Ascending aorta (tissue), 2 donors: ENCODE measurements at places on chromosomes 1 and 21.

DNA sequence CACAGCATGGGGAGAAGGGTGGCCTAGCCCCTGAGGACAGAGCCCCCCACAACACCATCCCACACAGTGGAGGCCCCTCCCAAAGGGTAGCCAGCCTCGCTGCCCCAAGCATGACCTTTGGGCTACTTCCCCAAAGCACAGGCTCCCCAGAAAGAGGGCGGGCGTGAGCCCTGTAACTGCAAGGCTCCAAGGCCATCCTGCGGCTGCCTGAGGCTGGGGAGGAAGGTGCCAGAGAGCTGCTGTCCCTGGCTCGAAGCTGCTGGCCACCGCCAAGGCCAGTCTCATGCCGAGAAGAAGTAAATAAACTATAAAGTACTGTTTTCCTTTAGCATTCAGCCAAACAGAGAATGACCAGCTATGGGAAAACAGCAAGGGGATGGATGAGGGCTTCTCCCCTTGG is 27.5 kb downstream of the UBASH3A start:
- DNase-seq, result no peak

DNA sequence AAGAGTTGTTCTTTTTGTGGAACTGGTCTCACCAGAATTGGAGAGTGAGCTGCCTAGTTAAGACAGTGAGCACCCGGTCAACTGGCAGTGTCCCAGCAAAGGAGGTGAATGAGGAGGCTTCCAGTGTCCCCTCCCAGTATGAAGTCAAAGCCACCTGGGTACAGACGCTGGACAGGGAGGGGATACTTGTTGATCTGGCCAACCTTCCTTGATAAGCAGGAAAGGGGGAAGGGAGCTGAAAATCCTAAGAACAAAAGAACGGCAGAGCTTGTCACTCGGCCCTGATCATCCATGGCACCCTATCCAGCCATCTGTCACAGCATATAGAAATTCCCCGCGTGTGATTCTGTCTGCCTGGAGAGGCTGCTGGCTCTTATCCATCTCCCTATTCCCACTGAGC is 91.5 kb downstream of the SSBP3 start:
- no peak for DNase-seq

DNA sequence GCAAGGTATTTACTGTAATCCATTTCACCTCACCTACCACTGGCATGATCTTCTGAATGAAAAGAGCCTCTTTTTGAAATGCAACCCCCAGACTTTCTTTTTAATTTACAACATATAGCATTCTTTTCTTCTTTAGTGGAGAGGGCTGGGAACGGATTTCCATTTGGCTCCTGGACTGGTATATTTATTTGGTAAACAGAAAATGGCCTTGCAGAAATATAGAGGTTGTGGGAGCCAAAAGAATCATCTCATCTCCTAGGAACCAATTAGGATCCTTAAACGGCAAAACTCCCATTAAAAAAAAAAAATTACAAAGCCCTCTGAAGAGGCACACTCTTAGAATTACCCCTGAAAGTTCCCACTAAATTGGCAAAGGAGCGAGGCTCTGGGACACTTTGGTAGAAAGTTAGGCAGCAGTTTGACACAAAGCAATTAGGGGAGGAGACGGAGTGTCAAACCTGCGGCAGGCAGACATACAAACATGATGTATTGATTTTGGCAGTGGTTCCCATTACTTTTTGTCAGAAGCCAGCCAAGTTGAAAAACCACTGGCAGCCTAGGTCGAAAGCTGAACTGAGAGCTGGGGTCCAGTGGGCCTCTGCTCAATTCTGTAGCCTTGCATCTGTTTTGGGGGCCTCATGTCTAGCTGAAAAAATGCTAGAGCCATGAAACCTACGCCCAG is 135.1 kb upstream of the MAGI3 start:
- DNase-seq, result no peak

DNA sequence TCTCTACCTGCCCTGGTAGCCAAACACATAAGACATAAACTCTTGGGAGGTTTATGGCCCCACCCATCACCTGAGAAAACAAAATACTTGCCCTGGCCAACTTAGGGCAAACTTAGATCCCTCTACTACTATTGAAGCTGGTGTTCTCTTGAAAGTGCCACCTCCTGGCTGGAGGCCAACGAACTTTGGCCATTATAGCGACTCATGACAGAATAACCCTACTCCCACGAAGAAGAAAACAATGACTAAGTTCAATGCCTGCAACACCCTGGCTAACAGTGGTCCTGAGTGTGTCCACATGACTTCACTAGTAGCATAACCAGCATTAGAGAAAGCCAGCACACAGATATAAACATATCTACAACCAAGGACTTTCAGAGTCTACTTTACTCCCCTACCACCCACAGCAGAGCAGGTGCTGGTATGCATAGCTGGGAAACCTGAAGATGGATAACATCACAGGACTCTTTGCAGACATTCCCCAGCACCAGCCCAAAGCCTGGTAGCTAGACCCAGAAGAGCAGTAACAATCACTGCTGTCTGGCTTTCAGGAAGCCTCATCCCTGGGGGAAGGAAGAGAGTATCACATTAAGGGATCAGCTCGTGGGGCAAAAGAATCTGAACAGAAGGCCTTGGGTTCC is 81.0 kb downstream of the SLC30A10 start:
- DNase-seq, result no peak

- DNase-seq, result no peak
Observed at GRCh38 chr1:220409771-220410595, 118.0 kb upstream of the MARK1 start.

DNA sequence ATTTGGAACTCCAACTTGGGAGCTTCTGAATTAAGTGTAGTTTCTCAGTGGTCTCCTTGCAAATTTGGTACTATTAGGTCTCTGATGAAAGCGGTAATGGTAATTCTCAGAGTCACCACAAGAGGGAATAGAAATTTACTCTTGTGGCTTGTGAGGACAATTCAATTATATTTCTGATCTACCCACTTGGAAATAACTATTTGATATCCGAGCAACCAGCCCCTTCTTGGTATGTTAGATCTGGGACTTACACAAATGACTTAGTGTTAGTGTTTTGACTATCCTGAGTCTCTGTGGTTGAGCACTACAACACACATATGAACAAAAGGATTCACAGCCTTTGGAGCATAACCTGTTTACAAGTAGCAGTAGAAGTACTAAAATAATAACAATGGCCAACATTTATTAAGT is 68.1 kb downstream of the RPS6KA1 start:
- peak; percentile 11 for DNase-seq

- DNase-seq, result no peak
Observed at GRCh38 chr1:78432016-78432415, 58.8 kb upstream of the PTGFR start.

DNA sequence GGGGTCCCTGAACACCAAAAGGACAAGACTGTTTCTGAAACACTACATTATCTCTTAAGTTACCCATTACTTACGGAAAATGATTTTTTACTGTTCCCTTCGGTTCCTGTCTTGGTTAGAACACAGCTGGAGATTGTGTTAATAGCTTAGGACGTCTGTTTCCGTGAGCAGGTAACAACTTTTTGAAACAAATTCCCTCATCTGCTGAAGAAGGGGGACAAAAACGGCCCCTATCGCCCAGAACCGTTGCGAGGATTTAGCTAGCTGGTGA is 67.8 kb downstream of the SLC35A3 start:
- DNase-seq, result no peak

DNA sequence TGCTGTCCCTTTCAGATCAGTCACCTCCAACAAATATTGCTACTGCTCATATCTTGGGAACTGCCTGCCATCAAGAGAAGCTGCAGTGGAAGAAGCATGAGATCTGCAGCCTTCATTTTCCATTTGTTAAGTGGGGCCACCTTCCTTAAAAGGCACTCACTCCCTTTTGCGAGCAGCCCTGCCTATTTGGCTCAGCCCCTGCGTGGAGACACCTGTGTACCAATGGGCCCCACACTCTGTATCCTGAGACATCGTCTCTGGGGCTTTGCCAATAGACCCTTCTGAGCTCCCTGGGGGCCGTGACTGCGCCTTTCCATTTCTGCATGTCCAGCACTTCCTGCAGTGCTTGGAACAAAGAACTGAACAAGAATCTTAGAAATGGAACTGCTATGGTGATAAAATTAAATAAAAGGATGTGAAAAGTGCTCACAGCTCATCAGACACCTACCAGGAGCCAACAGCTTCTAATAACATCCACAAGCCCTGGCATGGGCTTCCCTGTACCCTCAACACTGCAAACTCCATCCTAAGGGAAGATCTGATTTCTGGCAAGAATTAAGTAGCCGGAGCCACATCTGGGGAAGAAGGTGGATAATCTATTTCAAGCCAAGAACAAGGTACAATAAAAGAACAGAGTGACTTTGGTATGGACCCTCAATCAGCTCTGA is 36.7 kb downstream of the PARP1 start:
- no peak for DNase-seq

GRCh38 chr1:209040351-209040750 is 543.2 kb upstream of the CAMK1G start:
- DNase-seq, result no peak

DNA sequence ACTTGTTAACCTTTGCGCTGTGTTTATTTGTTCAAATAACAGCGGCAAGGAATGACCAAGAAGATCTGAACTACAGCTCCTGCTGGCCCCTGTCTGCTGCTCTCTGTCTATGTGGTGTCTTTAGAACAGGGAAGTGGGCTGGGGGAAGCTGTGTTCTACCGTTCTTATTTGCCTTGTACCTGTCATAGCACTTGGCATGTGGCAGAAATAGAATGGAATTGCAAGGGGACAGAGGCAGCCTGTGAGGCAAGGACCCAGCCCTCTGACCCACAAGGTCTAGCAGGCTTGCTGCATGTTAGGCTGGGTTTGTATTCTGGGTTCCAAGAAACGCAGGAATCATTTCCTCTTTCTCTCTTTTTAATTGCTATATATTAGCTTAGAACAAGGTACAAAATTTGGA is 20.7 kb downstream of the HMGCS2 start:
- DNase-seq, result no peak

DNA sequence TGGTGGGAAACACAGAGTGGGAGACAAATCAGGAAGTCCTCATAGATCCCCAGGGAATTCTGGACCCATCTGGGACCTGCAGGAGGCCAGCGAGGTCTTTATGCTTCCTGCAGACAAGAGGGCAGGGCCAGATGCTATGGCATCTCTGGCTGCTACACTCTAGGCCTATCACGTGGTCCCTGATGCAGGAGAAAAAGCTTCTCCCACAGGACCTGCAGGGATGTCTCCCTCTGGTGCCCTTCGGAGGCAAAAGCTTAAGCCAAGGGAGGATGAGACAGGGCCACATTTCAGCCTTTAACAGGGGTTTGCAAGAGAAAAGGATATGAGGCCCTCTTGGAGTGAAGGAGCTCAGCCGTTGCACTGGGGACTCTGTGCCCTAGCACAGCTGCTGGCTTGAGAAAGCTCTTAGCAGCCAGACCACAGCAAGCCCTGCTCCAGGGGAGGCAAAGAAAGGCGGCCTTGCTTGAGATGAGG is 243.0 kb downstream of the C1orf94 start:
- no peak for DNase-seq

- DNase-seq, result no peak
Observed at GRCh38 chr1:42479621-42480020, 16.5 kb downstream of the CCDC30 start.

- DNase-seq, result no peak
Observed at GRCh38 chr1:180255536-180256340, 25.7 kb downstream of the LHX4 start.

- no peak for DNase-seq
Observed at GRCh38 chr1:230819976-230820375, 48.3 kb downstream of the C1orf198 start.

GRCh38 chr1:44293761-44294315 is 61.2 kb downstream of the ERI3 start:
- DNase-seq, result no peak

- no peak for DNase-seq
Observed at GRCh38 chr1:175200678-175201521, 8.3 kb upstream of the KIAA0040 start.

- DNase-seq, result peak; percentile 39
Observed at GRCh38 chr1:236011641-236012040, 53.2 kb downstream of the NID1 start.

DNA sequence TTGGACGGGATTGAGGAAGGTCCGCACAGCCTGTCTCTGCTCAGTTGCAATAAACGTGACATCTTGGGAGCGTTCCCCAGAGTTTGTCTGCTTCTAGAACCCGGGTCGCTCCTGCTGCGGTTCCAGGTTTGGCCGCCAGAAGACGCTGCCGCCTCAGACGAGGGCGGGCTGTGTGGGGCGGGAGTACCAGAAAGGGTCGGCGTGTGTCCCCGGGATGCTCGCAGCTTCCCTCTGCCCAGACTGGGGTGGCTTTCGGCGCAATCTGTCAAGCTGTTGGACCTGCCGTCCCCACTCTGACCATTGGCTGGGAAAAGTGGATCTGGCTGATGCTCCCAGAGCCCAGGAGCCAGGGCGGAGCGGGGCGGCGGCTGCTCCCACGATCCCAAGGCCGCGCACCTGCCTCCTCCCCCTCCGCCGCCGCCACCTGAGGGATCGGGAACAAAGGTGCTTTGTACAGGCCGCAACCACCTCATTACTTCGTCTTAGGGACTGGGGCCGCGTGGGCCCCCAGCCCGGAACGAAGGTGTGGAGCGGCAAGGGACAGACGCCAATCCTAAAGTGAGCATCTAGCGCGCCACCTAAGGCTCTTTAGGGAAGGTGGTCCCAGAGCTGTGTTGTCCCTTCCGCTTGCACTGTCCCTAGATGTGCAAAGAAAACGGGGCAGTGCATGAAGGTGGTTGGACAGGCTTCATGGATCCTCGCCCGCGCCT is 683 bp upstream of the EFNA4 start:
- DNase-seq, result no peak

DNA sequence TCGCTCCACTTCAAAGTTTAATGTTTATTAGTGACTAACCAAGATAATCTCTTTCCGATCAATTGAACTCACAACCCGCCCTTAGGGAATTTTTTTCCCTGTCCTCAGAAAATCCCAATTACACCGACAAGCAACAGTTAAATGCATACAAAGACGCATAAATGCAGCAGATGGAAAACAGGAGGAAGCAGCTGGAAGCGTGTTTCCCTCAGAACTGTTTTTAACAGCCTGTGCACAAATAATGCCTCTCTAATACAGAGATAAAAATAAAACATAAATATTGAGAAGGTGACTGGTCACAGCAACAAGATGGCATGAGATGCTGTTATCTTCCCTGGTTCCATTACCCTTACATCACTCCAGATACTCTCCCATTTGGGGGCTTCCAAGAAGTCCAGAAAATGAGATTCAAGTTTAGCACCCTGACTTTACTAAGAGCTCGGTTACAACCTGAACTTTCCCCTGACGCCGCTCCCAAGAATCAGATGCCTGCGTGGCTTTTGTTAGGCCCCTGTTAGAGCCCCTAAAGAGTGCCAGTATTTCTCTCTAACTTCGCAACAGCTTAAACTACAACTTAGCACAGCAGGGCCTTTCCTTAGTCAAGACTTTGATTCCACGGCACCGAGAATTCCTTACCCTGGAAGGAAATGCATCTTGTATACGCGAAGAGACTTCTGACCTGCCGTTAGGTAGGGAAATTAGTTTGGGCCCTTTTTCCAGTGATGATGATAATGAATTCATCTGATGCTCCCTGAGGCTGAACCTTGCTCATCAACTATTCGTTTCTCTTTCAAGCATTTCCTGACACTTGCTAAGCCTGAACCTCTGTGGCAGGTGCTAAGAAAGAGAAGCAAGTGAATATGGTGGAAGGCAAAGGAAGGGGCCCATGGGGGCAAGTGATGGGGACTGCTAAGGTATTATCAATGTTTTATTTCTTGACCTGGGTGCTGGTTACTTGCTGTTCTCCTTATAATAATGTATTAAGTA is 137.7 kb upstream of the SMYD2 start:
- no peak for DNase-seq
